Right atrium auricular region (tissue), 2 donors: ENCODE measurements at places on chromosomes 16 and 17. TPM values are rescaled to one million over a fixed set of nuclear protein-coding genes. Genes with fewer than 3 reads are reported as not detected.

DNA sequence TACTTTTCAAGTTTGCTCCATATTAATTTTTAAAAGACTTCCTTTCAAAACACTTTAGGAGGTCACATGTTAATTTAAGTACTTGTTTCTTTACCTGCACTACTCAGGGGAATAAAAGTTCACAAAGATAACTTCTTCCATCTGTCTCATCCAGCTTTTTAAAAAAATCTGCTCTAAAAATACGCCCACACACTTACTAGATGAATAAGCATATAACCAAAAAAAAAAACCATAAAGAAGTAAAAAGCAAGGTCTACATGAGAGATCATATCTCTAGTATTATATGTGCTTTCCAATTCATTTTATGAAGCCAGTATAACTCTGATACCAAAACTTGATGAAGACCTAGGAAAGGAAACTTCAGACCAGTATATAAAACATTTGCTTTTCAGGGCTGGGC is 17.2 kb downstream of the SKAP1 start:
- no peaks in the 10 kb centered on the region for H3K27me3 ChIP-seq
- H3K36me3 ChIP-seq, result no peaks in the 10 kb centered on the region
- DNase-seq, result no peak
- no peak overlapping the region for H3K4me3 ChIP-seq
- no peaks in the 10 kb centered on the region for H3K4me1 ChIP-seq
- no peak overlapping the region for H3K27ac ChIP-seq

GRCh38 chr17:73524941-73525679 is 119.1 kb downstream of the SDK2 start:
- no peaks in the 10 kb centered on the region for H3K4me1 ChIP-seq
- no peak overlapping the region for H3K27ac ChIP-seq
- no peak for DNase-seq
- H3K4me3 ChIP-seq, result no peak overlapping the region
- H3K36me3 ChIP-seq, result no peaks in the 10 kb centered on the region
- no peaks in the 10 kb centered on the region for H3K27me3 ChIP-seq

DNA sequence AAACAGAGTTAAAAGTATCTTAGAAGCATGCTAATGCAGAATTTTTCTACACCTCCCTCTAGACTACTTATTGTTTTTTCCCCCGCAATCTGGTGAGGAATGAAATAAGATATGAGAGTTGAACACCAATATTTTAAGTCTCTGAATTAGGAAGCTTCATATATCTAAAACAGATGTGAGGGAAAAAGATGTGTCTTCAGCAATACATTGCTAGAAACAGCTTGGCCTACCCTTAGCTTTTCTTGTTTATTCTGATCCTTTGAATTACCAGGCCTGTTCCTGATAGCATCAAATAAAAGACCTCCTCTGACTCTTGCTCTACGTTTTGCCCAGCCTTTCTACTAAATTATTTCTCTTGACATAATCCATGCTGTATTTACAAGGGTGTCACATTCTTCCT is 221.8 kb downstream of the CDH11 start:
- no peaks in the 10 kb centered on the region for H3K36me3 ChIP-seq
- no peak for DNase-seq
- no peak overlapping the region for H3K27ac ChIP-seq
- H3K27me3 ChIP-seq, result no peaks in the 10 kb centered on the region
- H3K4me1 ChIP-seq, result no peaks in the 10 kb centered on the region

- H3K4me3 ChIP-seq, result no peak overlapping the region
- peaks cover 22% of the 10 kb centered on the region for H3K4me1 ChIP-seq
- H3K27ac ChIP-seq, result no peak overlapping the region
- DNase-seq, result no peak
Observed at GRCh38 chr17:42233156-42233555, 38.9 kb upstream of the GHDC start.

DNA sequence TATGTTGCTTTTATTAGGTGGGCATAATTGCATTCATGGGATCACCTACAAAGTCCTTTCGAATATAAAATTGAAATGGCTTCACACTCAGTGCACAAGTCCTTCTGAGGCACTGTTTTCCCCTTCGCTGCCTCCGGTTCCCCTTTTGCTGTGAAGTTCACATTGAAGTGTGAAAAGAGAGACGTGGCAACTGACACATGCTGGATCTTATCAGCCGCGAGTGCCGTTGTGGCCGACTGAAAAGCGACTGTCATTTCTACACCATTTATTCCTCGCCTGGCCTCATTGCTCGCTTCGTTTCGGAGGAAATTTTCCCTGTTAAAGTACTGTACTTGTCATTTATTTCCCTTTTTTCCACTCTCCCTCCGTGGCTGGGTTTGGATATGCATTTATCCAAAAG is 423.5 kb downstream of the MAF start:
- no peaks in the 10 kb centered on the region for H3K4me1 ChIP-seq
- H3K27ac ChIP-seq, result no peak overlapping the region
- no peaks in the 10 kb centered on the region for H3K36me3 ChIP-seq
- H3K4me3 ChIP-seq, result no peak overlapping the region
- H3K27me3 ChIP-seq, result no peaks in the 10 kb centered on the region
- no peak for DNase-seq

DNA sequence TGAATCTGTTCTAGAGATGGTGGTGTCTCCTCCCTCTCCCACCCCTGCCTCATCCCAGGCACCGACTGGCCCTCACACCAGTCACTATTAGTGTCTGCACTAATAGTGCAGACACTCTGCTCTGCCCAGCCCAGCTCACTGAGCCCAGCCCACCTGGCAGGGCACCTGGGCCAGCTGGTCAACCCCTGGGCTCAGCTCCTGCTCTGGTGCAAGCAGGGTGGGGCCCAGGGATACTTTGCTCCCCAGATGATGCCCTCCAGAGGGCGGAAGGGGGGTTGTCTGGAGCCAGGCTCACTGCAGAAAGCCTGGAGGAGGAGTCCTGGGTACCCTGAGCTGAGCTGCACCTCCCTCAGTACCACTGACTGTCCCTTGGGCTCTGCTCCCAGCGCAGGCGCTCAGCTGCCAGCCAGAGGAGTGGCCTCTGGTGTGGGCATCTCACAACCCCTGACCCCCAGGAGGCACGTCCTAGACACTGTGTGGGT is 14.5 kb downstream of the RAB11FIP4 start:
- H3K4me1 ChIP-seq, result no peaks in the 10 kb centered on the region
- H3K4me3 ChIP-seq, result no peak overlapping the region
- DNase-seq, result no peak
- H3K27ac ChIP-seq, result no peak overlapping the region

- H3K4me1 ChIP-seq, result no peaks in the 10 kb centered on the region
- no peak for DNase-seq
- no peak overlapping the region for H3K27ac ChIP-seq
Observed at GRCh38 chr17:79192503-79193351, 118.1 kb downstream of the ENGASE start.

SPATA32 gene
- total RNA-seq, result not detected

TMEM235 gene
- total RNA-seq, result not detected

PSMB10 gene
- 37.3 TPM for total RNA-seq
